ENCODE measurements at places on chromosomes 3 and 15.

- no peak for DNase-seq
Observed at GRCh38 chr3:139251529-139251928, 92.3 kb upstream of the MRPS22 start.

DNA sequence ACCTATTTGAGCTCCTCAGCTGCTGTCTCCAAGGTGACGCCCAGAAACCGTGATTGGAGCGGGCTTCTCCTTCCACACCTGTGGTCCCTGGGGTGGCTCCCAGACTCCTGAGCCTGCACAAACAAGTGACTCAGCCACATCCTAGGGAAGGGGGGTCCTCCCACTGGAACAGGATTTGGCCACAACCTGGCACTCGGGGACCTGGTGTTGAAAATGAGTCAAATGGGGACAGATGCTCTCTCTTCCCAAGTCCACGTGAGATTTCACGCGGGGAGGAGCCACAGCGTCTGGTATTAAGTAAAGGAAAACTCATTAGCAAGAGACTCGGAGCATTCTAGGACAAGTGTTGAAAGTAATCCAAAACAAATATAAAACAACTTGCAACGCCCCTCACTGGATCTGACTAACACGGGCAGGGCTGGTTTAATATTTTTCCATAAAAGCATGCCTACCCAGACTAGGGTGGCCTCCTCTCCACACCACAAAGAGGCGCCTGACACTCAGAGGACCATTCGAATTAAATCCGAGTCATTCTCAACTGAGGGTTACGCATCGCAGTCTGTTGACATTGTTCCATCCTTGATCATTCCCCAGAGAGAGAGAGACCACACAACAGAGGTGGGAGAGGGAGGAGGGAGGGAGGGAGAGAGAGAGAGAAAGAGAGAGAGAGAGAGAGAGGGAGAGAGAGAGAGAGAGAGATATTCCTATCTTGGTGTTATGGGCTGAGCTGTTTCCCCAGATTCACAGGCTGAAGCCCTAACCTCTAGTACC, 74.4 kb downstream of the MGLL start:
- DNase-seq = no peak

- DNase-seq = no peak
Observed at GRCh38 chr3:37520907-37521341, 340.8 kb upstream of the CTDSPL start.

- DNase-seq = no peak
Observed at GRCh38 chr3:100389025-100389424, 11.9 kb downstream of the TOMM70 start.

Data from stimulated activated CD8-positive, alpha-beta memory T cell treated with anti-CD3 and anti-CD28 coated beads, Interleukin-7, amount 100 ng/mL, for 24 hours (primary cell).